NCI-H1092 treated with DMSO at 0.1 percent for 48 hours (cell line): ENCODE measurements at places on chromosomes 5 and 9.

GRCh38 chr5:652023-652515 is 39.9 kb downstream of the CEP72 start:
- no peak for DNase-seq

DNA sequence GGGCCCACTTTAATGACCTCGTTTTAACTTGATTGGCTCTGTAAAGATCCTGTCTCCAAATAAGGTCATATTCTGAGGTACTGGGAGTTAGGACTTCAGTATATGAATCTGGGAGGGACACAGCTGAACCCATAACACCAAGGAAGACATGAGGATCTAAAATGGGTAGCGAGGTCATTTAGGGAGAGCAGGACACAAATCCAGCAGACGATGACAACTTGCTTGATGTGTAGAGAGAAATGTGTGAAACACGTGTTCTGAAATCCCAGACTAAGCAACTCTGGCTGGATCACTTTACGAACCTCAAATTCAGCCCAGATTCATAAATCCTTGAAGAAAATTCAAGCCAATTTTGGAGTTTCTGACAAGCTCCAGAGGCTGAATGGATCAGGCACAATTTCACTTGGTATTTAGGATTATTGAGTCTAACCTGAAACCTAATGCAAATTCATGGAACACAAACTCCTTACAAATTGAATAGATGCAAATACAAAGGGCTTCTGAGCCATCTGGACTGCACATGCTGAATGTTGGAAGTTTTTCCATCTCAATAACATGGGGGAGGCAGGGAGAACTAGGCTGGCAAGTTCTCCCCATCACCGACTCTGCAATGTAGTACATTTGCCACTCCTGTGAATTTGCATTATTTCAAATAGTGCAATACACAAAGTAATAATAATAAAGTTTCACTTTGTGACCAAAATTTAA is 74.0 kb upstream of the SLC30A5 start:
- no peak for DNase-seq

DNA sequence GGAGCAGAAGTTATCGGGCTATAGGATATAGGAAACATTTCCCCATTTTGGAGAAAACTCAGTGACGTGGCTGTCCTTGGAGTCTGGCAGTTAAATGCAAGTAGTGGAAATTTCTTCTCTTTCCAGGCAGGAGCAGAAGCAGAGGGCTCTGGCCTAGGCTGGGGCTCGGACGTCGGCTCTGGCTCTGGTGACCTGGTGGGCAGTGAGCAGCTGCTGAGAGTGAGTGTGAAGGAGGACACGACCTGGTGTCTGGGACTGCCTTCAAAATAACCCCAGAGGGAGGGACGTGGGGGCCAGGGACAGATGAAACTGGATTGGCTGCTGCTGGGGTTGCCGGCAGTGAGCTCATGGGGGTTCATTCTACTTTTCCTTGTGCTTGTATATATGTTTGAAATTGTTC is 79.5 kb downstream of the COL15A1 start:
- DNase-seq: no peak

GRCh38 chr9:119611565-119611964 is 242.3 kb upstream of the BRINP1 start:
- no peak for DNase-seq

GRCh38 chr5:138574744-138575193 is 432 bp downstream of the HSPA9 start:
- DNase-seq: no peak
